Esophagus squamous epithelium (tissue), 5 donors: ENCODE measurements at places on chromosomes 6 and 20. TPM values are rescaled to one million over a fixed set of nuclear protein-coding genes. Genes with fewer than 3 reads are reported as not detected.

- no peak overlapping the region for H3K4me3 ChIP-seq
- H3K27ac ChIP-seq = peak overlapping the region; percentile 81
- H3K4me1 ChIP-seq = peaks cover 5% of the 10 kb centered on the region
- H3K36me3 ChIP-seq = no peaks in the 10 kb centered on the region
Measured at GRCh38 chr6:105793130-105793529, 293.0 kb upstream of the PRDM1 start.

- no peaks in the 10 kb centered on the region for H3K36me3 ChIP-seq
- no peaks in the 10 kb centered on the region for H3K27me3 ChIP-seq
- H3K27ac ChIP-seq = no peak overlapping the region
- H3K4me1 ChIP-seq = no peaks in the 10 kb centered on the region
- no peak overlapping the region for H3K4me3 ChIP-seq
- DNase-seq = no peak
Measured at GRCh38 chr6:65819152-65819551, 112.1 kb upstream of the EYS start.

- H3K27ac ChIP-seq = no peak overlapping the region
- H3K36me3 ChIP-seq = no peaks in the 10 kb centered on the region
- no peak overlapping the region for H3K4me3 ChIP-seq
- H3K27me3 ChIP-seq = no peaks in the 10 kb centered on the region
Measured at GRCh38 chr6:22829070-22829469, 259.7 kb downstream of the HDGFL1 start.

GRCh38 chr20:50690650-50691572 lies at the start of gene RIPOR3:
TSS of gene RIPOR3 (minus strand) at chr20:50691542. CDS start at chr20:50691128, 414 bp downstream.
- peaks cover 3% of the 10 kb centered on the region for H3K4me1 ChIP-seq
- peak within 1 kb of the TSS; percentile 40 for H3K4me3 ChIP-seq
- H3K27me3 ChIP-seq = no peaks in the 10 kb centered on the region
- H3K36me3 ChIP-seq = no peaks in the 10 kb centered on the region
- DNase-seq = no peak

- H3K36me3 ChIP-seq = peaks cover 5% of the 10 kb centered on the region
- H3K27me3 ChIP-seq = no peaks in the 10 kb centered on the region
- DNase-seq = no peak
- no peak overlapping the region for H3K27ac ChIP-seq
Measured at GRCh38 chr6:138434925-138435324, 30.9 kb downstream of the HEBP2 start.

- H3K27ac ChIP-seq = no peak overlapping the region
- no peaks in the 10 kb centered on the region for H3K4me1 ChIP-seq
- no peak for DNase-seq
- no peaks in the 10 kb centered on the region for H3K36me3 ChIP-seq
- no peaks in the 10 kb centered on the region for H3K27me3 ChIP-seq
- no peak overlapping the region for H3K4me3 ChIP-seq
Measured at GRCh38 chr6:83870649-83871048, 11.2 kb downstream of the CYB5R4 start.

- no peak for DNase-seq
- H3K27me3 ChIP-seq = no peaks in the 10 kb centered on the region
- H3K4me1 ChIP-seq = peaks cover 84% of the 10 kb centered on the region
- H3K36me3 ChIP-seq = peaks cover 15% of the 10 kb centered on the region
- peak overlapping the region; percentile 42 for H3K27ac ChIP-seq
- H3K4me3 ChIP-seq = no peak overlapping the region
Measured at GRCh38 chr20:41174782-41175181, 37.4 kb downstream of the PLCG1 start.

DNA sequence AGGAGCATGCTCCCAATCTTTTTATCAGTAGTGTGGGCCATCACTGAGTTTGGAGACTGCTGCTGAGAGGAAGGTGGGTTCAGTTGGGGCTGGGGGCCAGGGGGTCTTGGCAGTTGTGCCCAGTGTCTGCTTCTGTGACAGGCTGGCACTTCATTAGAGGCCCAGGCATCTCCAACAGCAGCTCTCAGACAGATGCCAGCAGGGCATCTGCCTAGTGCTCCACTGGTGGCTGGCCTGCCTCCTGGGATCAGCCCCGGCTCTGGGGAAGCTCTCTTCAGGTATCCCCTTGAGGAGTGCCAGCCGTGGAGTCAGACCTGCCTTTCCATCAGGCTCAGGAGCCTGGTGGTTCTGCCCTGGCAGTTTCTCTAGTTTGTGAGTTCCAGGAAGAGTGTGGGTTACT lies 77.3 kb downstream of the DTD1 start:
- DNase-seq = no peak
- no peaks in the 10 kb centered on the region for H3K27me3 ChIP-seq
- no peaks in the 10 kb centered on the region for H3K36me3 ChIP-seq
- H3K4me3 ChIP-seq = no peak overlapping the region
- no peaks in the 10 kb centered on the region for H3K4me1 ChIP-seq
- no peak overlapping the region for H3K27ac ChIP-seq

DNA sequence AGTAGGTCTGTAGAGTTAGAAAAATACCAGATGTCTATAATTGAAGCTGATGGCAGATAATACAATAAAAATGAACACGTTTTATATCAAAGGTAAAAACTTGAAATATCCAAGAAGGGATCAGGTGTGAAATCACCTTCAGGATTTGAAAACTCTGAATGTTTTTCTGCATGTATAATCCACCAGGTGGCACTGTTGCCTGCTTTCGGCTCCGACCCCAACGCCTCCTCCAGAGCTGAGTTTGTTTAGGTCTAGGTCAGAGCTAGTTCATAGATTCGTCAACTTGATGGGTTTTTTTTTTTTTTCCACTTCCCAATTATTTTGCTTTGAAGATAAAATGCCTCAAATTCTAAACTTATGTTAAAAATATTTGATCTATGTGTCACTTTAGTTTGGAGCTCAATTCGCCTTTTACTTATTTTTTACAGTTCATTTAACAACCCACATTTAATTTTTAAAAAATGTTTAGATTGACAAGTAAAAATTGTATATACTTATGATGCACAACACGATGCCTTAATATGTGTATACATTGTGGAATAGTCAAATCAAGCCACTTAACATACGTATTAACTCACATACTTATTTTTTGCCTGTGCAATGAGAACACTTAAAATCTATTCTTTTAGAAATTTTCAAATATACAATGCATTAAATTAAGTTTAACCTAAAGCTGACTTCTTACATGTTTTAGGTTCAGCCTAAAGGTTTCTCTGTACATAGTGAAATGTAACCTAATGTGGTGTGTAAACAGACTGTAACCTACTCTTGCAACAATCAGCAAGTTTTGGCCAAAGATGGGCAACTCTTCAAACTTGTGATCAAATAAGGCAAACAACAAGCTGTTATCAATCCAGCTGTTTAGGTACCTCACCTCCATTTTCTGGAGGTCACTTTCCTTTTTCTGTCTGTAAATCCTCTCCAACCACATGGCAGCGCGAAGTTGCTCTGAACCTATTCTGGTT lies 39.4 kb upstream of the ENPP4 start:
- H3K27ac ChIP-seq = no peak overlapping the region
- no peaks in the 10 kb centered on the region for H3K27me3 ChIP-seq
- H3K4me1 ChIP-seq = no peaks in the 10 kb centered on the region
- H3K4me3 ChIP-seq = no peak overlapping the region
- no peaks in the 10 kb centered on the region for H3K36me3 ChIP-seq
- DNase-seq = no peak

DNA sequence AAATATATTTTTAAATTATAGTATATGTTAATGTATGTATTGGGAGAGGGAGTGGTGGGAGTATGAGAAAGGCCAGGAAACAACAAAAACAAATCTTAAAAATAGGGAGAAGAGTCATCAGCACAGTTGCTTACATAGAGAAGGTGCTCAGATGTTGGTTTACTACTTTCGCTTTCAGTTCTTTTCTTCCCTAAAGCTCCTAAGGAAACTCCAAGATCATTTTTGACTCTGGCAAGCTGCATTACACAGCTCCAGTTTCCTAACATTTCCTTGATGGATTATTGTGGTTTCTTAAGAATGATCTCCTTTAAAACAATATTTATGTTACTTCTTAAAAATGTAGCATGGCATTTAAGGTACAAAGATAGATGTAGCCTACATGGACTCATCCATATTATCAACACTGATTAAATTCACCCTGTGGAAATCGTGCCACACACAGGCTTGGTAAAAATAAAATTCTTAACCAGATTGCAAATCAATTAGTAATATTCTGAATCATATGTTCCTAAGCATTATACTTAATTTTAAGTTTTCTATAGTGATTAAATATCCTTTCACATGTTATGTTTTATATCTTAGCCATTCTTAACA lies 118.0 kb upstream of the MAN1A1 start:
- no peaks in the 10 kb centered on the region for H3K27me3 ChIP-seq
- no peak overlapping the region for H3K27ac ChIP-seq
- DNase-seq = no peak
- H3K4me3 ChIP-seq = no peak overlapping the region

- no peaks in the 10 kb centered on the region for H3K27me3 ChIP-seq
- H3K27ac ChIP-seq = no peak overlapping the region
- DNase-seq = no peak
- H3K4me3 ChIP-seq = no peak overlapping the region
- no peaks in the 10 kb centered on the region for H3K36me3 ChIP-seq
Measured at GRCh38 chr20:21279706-21280521, 23.2 kb upstream of the XRN2 start.

GRCh38 chr20:24614341-24614740 lies 144.9 kb downstream of the SYNDIG1 start:
- no peak overlapping the region for H3K4me3 ChIP-seq
- no peaks in the 10 kb centered on the region for H3K27me3 ChIP-seq
- no peak overlapping the region for H3K27ac ChIP-seq
- DNase-seq = no peak
- no peaks in the 10 kb centered on the region for H3K4me1 ChIP-seq

GRCh38 chr20:53360852-53361251 lies 232.8 kb downstream of the ZNF217 start:
- H3K4me1 ChIP-seq = peaks cover 15% of the 10 kb centered on the region
- no peaks in the 10 kb centered on the region for H3K36me3 ChIP-seq
- no peak overlapping the region for H3K27ac ChIP-seq
- no peak for DNase-seq
- no peaks in the 10 kb centered on the region for H3K27me3 ChIP-seq
- H3K4me3 ChIP-seq = no peak overlapping the region

- H3K4me3 ChIP-seq = no peak overlapping the region
- no peaks in the 10 kb centered on the region for H3K36me3 ChIP-seq
- H3K27me3 ChIP-seq = no peaks in the 10 kb centered on the region
- H3K4me1 ChIP-seq = no peaks in the 10 kb centered on the region
- H3K27ac ChIP-seq = no peak overlapping the region
- no peak for DNase-seq
Measured at GRCh38 chr6:56345376-56345995, 98.1 kb upstream of the COL21A1 start.

DNA sequence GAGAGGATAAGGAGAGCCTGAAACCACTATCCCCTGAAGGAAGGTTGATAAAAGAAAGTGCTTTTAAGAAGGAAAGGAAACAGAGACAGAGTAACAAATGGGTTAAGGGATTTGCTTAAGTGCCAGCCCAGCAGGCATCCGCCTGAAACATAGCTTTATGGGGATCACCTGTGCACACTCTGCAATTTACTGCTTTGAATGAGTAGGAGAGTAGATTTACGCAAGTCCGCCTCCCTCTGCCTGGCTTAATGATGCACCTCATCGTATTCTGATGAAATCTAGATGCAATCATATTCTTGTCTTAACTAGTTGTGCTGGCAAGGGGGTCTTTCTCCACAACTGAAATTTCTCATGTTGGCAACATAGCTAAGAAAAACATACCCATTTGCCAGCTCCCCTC lies 101.1 kb upstream of the ID4 start:
- H3K4me1 ChIP-seq = no peaks in the 10 kb centered on the region
- H3K27ac ChIP-seq = no peak overlapping the region
- H3K36me3 ChIP-seq = no peaks in the 10 kb centered on the region
- H3K4me3 ChIP-seq = no peak overlapping the region
- no peaks in the 10 kb centered on the region for H3K27me3 ChIP-seq

- H3K36me3 ChIP-seq = no peaks in the 10 kb centered on the region
- no peaks in the 10 kb centered on the region for H3K27me3 ChIP-seq
- DNase-seq = no peak
- H3K4me1 ChIP-seq = no peaks in the 10 kb centered on the region
- H3K4me3 ChIP-seq = no peak overlapping the region
- H3K27ac ChIP-seq = no peak overlapping the region
Measured at GRCh38 chr6:5752391-5752680, 254.4 kb downstream of the NRN1 start.

DNA sequence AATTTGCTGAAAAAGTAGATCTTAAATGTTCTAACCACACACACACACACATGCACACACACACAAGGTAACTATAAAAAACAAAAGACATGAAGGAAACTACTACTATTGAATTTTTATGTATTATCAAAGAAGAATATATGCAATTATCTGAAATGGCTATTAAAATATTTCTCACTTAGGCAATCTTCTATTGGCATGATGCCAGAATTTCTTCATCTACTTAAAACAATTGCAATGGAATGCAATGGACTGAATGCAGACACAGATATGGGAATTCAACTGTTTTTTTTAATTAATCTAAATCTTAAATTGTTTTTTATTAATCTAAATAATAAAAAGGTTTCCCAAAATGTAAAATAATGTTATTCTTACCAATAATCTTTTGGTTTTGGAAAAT lies 152.6 kb upstream of the SMLR1 start:
- no peaks in the 10 kb centered on the region for H3K27me3 ChIP-seq
- no peak overlapping the region for H3K4me3 ChIP-seq
- H3K36me3 ChIP-seq = no peaks in the 10 kb centered on the region

DNA sequence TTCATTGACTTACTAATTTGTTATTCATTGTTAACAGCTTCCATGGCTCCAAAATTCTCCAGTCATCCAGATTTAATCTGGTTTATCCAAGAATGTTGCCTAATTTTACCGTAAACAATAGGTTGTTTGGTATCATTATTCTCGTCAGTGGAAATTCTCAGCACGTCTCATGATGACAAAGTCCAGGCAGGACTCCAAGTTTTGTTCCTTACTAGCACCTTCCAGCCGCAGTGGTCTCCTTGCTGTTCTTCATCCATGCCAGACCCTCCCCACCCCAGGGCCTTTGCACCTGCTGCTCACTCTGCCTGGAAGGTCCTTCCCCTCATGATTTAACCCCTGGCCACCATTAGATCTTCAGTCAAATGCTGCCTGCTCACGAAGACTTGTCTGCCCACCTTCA lies 48.1 kb upstream of the NAA20 start:
- H3K36me3 ChIP-seq = peaks cover 8% of the 10 kb centered on the region
- no peak overlapping the region for H3K4me3 ChIP-seq
- no peaks in the 10 kb centered on the region for H3K27me3 ChIP-seq
- H3K4me1 ChIP-seq = peaks cover 23% of the 10 kb centered on the region
- H3K27ac ChIP-seq = no peak overlapping the region
- no peak for DNase-seq

GRCh38 chr20:31605902-31606803 lies 1.1 kb downstream of the ID1 start:
- peak overlapping the region; percentile 75 for H3K4me3 ChIP-seq
- peaks cover 31% of the 10 kb centered on the region for H3K4me1 ChIP-seq
- no peak for DNase-seq
- no peaks in the 10 kb centered on the region for H3K36me3 ChIP-seq

Gene ID1
- 422 TPM for total RNA-seq

Gene BRPF3
- 6.3 TPM for total RNA-seq

Gene COL20A1
- total RNA-seq = not detected

Gene SLC17A3
- total RNA-seq = not detected

Gene SAMD3
- 0.12 TPM for total RNA-seq

Gene EFCAB8
- not detected for total RNA-seq

Gene PHF20
- total RNA-seq = 14.4 TPM

Gene PBOV1
- not detected for total RNA-seq

Gene RNF182
- total RNA-seq = not detected

Gene FOXF2
- 12.4 TPM for total RNA-seq

Gene GNAS-AS1
- total RNA-seq = 0.34 TPM

Gene ITPA
- total RNA-seq = 54.5 TPM
